Effector memory CD4-positive, alpha-beta T cell (primary cell): ENCODE measurements at places on chromosomes 11 and 22.
A peak's percentile ranks its signal among the peaks of the same experiment; 100 is the strongest.

- DNase-seq = no peak
Observed at GRCh38 chr22:41530890-41531714, 13.2 kb downstream of the POLR3H start.

DNA sequence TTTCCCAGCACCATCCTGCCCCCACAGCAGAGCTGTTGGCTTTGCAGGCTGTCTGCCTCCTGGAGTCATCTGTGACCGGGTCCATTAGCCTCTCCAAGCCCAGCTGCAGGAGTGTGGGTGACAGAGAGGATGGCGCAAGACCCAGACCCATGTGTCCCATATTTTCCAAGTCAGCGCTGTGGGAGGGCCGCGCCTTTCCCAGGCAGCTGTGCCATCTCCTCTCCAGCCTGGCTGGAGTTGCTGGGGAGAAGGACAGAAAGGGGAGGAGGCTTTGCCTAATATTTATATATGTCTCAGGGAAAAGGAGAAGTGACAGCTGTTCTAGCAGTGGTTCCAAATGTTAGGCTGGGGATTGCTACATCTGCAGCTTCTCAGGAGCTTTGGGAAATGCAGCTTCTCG is 15.7 kb downstream of the DTX4 start:
- no peak for DNase-seq

GRCh38 chr22:27573280-27574001 is 228.1 kb downstream of the MN1 start:
- no peak for DNase-seq

- DNase-seq = no peak
Observed at GRCh38 chr11:122085712-122086111, 30.3 kb downstream of the BLID start.

GRCh38 chr11:60970369-60970774 is 1.1 kb upstream of the CD6 start:
- DNase-seq = peak; percentile 66

DNA sequence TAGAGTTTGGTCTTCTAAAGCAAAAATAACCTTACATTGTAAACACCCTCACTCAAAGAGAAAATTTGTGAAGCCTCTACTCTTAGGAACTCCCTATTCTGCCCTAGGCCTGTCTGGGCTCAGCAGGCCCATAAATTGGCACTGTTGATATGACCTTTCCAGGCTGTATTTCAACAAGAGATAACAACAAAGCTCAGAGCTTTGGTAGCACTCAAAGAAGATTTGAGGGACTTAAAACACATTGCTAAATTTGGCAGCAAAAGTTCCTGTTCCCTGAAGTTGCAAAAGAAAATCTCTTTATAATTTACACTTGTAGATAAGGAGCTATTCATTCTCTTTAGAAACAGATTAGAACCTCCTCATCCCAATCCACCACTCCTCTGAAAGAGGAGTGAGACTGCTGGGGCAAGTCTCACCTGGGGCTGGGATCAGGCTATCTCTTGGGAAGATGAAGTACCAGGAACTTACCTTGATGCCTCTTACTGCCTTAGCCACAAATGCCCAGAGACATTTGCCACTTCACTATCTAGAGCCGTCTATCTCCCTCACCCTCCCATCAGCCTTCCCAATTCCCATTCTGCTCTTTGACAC is 110.4 kb upstream of the AKIP1 start:
- DNase-seq = no peak

DNA sequence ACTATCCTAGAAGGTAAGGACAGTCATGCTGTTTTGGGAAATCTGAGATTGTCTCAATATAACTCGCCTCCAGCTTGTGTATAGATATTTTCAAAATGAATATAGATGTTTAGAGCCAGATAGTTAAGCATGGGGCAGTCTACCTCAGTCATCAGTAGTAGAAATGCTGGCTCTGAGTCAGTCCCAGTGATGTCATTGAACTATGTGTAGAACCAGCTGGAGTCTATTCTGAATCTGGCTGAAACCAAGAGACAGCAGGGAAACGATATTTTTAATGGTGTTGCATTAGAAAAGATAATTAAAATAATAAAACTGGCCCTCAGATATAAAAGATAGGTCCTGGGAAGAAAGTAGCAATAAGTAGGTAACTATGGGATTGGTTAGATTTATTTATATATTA is 25.9 kb downstream of the PIWIL4 start:
- no peak for DNase-seq

DNA sequence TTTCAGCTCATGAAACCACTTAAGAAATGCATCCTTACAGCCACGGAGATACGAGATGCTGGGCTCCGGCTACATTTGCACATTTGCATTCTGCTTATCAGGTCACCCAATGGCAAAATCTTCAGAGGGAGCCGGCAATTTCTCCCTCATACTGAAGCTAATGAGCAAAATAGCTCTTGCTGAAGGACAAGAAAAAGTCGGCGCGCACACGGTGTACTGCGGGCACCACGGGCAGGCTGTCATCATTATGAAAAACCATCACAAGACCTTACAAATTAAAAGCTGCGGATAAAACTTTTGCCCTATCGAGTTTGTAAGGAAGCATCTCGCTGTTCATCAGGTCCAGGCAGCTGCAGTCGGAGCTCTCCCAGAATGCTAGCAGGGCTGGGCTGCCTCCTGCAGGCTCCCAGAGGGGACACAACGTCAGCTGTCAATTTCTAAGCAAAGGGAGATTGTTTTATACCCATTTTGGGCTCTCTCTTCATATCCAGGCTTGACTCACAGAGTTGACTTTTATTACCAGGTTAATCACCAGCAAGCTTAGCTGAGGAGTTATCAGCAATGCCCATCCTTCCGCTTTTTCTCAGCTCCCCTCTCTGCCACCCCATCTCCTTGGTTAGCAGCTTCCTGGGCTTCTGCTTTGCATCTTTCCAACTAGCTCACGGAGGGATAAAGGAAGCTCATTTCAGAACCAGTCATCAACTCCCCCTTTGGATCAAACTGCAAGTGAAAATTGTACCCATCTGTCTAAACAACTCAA is 375.1 kb downstream of the OPCML start:
- DNase-seq = no peak

- DNase-seq = peak; percentile 2
Observed at GRCh38 chr22:30754971-30755758, 60.5 kb downstream of the OSBP2 start.

- peak; percentile 58 for DNase-seq
Observed at GRCh38 chr22:37282385-37282677, at the start of gene CYTH4. Gene CYTH4 (plus strand): TSS chr22:37282508. CDS start chr22:37282570, 62 bp downstream.
